Activated naive CD8-positive, alpha-beta T cell treated with anti-CD3 and anti-CD28 coated beads, Interleukin-2, amount 50 U/mL, for 24 hours (primary cell): ENCODE measurements at places on chromosomes 3 and 15.

DNA sequence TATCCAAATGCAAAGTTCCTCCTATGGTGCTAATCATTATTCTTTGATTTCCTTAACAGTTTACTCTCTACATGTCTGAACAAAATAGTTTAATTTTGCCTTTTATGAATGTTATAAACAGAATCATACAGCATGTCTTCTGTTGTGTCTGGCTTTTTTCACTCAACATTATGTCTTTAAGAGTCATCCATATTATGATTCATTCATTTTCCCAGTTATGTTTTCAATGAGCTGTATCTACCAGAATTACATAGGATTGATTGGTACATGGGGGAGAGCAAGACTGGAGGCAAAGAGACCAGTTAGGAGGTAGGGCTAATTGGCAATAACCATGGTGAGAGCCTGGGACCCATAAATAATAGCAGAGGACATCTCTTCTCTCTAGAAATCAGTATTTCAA, 16.6 kb upstream of the RAP2B start:
- DNase-seq, result no peak

GRCh38 chr15:66633938-66634250, 68.1 kb upstream of the LCTL start:
- no peak for DNase-seq

DNA sequence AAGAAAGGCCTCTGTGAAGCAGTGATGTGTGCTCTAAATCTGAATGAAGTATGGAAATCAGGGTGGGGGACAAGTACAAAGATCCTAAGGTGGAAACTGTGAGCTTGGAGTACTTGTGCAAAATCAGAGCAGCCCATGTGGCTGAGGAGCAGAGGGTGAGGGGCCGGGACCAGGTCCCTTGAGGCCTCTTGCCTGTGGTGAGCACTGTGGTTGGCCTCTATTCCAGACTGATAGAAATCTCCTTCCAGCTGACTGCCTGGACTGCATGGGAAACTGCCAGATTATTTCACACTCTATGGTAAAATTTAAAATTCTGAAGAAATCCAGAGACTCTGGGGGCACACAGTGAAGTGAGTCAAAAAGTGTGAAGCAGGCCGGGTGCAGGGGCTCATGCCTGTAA, 81.4 kb downstream of the TM4SF4 start:
- no peak for DNase-seq

GRCh38 chr3:127796045-127796830, 26.1 kb downstream of the MGLL start:
- no peak for DNase-seq

DNA sequence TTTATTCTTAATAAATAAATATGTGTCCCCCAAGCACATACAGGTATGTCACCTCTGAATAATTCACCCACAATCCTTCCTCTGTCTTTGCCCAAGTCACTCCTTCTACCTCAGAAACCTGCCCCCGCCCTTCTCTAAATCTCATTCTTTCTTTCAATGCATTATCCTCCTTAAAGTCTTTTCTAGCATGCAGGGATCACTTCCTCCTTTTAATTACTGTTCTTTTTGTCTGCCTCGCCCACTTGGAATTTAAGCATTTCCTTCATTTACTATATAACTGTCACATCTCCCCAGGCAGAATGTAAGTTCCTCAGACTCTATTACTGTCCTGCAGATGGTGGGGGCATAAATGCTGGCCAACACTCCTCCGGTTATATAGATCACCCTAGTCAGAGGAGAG, 7.8 kb downstream of the CCDC80 start:
- DNase-seq, result no peak
